ENCODE measurements at places on chromosomes 6 and 20.

- DNase-seq, result no peak
Observed at GRCh38 chr6:2852921-2853322, 11.3 kb upstream of the SERPINB1 start.

- DNase-seq, result no peak
Observed at GRCh38 chr6:38178584-38178886, 359.0 kb downstream of the ZFAND3 start.

DNA sequence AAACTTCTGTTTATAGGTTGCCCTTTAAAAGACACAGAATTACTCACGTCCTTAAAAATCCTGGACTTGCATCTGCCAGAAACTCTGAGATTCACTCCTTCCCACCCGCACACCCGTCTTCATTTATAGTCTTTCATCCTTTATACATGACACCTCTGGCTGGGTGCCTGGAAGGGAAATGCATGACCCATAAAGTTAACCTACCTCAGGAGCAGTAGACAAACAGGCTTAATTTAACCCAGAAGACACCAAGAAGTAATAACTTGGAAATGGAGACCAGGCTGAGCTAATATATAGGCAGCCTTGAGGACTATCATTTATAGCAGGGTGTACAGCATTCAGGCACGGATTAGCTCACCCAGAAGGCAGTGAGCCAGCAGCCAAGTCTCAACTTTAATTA, 429.0 kb upstream of the NRSN1 start:
- DNase-seq, result no peak

DNA sequence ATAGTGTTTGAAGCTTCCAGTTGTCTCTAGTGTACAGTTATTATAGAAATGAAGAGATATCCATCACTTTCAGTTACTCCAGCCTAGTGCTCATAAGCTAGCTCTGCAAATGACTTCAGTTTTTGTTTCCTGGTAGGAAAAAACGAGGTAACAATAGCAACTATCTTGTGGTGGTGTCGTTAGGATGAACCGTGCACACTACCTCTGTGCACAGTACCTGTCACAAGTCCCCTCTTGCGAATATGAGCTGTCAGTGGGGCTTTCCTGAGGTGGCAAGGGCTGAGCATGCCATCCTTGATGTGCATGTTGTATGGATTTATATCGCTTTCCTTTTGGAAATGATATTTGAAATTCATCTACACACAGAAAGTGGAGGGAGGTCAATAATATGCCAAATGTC, 151.8 kb downstream of the ARID1B start:
- no peak for DNase-seq

DNA sequence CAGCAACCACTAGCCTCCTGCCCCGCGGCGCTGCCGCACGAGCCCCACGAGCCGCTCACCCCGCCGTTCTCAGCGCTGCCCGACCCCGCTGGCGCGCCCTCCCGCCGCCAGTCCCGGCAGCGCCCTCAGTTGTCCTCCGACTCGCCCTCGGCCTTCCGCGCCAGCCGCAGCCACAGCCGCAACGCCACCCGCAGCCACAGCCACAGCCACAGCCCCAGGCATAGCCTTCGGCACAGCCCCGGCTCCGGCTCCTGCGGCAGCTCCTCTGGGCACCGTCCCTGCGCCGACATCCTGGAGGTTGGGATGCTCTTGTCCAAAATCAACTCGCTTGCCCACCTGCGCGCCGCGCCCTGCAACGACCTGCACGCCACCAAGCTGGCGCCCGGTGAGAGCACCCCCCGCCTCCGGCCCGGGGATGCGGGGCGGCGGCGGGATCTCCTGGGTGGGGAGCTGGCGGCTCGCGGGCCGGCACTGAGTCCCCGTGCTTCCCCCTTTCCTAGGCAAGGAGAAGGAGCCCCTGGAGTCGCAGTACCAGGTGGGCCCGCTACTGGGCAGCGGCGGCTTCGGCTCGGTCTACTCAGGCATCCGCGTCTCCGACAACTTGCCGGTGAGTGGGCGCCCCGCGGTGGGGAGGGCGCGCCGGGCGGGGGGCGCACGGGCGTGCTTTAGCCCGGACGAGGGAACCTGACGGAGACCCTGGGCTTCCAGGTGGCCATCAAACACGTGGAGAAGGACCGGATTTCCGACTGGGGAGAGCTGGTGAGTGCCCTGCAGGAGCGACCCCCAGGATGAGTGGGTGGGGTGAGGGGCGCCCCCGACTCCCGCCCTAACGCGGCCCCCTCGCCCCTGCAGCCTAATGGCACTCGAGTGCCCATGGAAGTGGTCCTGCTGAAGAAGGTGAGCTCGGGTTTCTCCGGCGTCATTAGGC, 585 bp downstream of the PIM1 start:
- no peak for DNase-seq

- no peak for DNase-seq
Observed at GRCh38 chr6:22468256-22468965, 101.0 kb upstream of the HDGFL1 start.

GRCh38 chr6:45838996-45839395, 176.7 kb downstream of the CLIC5 start:
- DNase-seq, result no peak

DNA sequence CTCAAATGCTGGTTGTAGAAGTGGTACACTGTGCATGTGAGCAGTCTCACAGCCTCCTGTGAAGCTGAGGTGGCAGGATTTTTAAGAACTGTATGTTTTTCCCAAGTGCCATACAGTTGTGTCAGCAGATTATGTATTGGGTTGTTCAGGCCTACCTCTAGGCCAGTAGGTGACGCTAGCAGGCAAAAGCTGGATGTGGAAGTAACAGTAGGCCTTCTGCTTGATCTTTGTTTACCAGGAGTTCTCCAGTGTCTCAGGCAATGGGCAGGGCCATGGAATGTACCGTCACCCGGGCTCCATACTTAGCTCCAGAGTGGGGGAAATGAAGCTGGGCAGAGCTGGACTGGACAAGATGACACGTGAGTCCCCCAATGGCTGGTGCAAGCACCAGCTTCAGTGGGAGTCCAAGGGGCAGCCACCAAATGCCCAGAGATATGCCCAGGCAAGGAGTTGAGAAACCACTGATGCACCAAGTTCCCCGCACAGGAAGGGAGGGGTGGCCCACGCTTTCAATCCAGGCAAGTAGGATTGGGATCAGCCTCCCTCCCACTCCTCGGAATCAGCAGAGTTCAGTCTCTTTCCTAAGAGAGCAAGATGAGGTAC, 289.7 kb downstream of the HTR1B start:
- DNase-seq, result no peak

GRCh38 chr6:37256692-37257319, 766 bp upstream of the TBC1D22B start:
- no peak for DNase-seq

- DNase-seq, result no peak
Observed at GRCh38 chr20:33105316-33105924, 26.0 kb downstream of the BPIFB4 start.

DNA sequence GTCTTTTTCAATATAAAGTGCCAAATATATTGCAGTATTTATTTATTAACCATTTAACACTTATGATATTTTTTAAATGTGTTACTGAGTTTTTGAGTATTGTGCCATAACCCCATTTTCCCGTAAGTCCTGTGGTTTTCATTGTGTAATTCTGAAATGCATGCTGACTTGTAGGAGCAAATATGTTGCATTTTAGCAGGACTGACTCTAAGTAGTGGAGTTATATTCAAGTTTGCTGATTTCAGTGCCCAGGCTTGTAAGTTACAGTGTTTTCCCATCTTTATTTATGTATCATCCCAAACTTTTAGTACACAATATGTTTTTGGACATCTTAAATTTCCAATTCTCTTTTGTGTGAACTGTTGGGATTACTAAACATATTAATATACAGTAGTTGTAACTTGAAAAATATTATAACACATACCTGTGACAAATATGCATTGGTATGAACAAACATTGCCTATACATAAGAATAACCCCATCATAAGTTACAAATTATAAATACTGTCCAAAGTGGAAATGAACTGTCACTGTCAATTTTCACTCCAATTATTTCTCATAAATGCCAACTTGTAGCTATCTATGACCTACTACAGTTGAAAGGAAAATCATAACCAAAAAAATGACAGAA, 179.3 kb upstream of the RUNX2 start:
- no peak for DNase-seq

- DNase-seq, result no peak
Observed at GRCh38 chr20:48164566-48165400, 379.5 kb upstream of the SULF2 start.

DNA sequence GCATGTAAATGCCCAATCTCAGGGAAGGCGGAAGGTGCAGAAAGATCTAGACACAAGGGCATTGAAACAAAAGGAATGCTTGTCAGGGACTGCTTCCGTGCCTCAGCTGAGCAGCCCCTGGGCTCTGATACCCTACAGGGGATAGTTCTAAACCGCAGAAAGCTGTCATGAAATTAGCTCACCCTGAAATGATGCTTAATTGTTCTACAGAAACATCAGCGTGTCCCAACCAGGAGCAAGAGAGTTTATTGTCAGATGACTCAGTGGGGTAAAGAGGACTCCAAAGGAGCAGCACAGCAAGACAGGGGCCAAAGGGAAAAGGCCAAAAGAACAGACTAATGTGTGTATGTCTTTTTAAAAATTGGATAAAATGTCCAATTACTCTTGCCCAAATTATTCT, 258.4 kb upstream of the JARID2 start:
- no peak for DNase-seq

- DNase-seq, result no peak
Observed at GRCh38 chr6:138520463-138520862, 21.2 kb upstream of the NHSL1 start.

DNA sequence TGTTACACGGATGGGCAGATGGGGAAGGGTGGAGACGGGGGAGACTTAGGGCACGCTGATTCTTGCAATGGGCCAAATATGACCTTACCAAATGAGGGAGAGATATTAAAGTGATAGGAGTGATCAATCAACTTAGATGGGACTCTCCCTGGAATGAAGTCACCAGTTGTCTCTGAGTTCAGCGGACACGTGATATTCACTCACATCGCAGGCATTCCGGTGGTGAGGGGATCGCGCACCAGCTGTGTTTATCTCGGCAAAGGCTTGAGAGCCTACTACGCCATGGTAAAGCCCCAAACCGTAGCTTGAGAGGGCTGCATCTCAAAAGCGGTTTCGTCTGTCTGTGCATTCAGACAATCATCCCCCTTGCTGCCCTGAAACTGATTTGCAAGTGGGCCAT, 5.5 kb downstream of the BMP7 start:
- no peak for DNase-seq

DNA sequence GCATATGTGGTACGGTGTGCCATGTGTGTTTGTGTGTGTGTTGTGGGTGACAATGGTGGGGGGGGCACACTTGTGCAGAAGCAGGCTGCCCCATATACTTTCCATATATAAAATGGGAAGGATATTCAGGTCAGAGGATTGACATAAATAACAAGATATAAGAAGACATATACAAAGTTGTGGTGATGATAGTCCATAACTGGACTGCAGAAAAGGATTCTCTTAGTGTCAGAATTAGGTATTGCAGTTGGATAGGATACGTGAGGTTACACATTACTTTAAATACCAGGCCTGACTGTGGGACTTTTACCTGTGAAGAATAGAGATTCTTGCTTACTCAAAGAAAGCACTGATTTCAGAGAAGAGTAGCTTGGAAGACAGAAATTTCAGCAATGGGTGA, 1260.3 kb downstream of the EPHA7 start:
- no peak for DNase-seq

DNA sequence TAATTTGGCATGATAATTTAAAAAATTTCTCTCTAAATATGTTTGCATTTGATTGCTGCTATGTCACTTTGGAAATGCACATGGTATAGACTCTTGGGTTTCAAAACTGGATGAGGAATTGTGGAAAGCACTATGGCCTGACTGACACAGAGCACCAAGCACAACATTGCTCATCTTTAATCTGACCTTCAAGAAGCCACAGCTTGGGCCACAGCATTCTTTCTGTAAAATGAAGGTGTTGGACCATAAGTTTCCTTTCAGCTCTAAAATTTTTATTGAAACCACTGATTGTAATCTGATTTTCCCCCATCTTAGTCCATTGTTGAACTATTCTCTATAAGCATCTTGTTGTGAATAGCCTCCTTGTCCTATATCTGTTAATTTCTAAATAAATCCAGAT, 41.0 kb downstream of the QKI start:
- DNase-seq, result no peak

GRCh38 chr6:111597291-111598086, 8.2 kb downstream of the TRAF3IP2 start:
- DNase-seq, result no peak

DNA sequence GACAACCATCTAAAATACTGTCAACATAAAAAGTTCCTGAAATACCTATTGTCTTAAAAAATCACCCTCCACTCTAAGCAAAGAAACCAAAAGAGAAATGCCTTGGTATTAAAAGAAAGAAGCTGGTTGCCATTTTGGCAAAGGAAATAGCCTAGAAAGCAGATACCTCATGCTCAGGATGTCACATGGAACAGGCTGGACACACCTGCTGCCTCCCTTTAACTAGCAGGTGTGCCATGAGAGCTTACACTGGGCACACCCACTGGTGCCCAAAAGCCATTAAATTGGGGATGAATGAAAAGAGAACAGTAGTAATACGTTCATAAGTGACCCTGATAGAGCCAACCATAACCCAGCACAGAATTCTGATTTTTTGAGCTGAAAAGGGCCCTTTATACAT, 1.5 kb downstream of the SLC23A2 start:
- no peak for DNase-seq

DNA sequence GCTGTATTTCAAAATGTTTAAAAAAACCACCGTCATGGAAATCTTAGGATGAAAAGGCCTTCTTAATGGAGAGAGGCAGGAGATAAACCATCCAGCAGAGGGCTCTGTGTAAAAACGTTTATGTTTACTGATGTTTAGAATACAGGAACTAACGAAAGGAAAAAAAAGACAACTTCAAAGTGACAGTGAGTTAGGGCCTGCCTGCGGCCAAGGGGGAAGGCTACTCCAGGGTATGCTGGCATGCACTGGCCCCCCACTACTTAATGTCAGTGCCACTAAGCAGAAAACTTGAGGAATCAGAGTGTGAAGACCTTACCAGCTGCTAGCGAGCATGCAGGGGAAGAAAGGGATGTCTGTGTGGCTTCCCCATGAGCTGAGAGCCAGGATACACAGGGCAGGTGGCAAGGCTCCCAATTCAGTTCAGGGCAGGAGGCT, 47.7 kb downstream of the AKAP7 start:
- DNase-seq, result no peak

DNA sequence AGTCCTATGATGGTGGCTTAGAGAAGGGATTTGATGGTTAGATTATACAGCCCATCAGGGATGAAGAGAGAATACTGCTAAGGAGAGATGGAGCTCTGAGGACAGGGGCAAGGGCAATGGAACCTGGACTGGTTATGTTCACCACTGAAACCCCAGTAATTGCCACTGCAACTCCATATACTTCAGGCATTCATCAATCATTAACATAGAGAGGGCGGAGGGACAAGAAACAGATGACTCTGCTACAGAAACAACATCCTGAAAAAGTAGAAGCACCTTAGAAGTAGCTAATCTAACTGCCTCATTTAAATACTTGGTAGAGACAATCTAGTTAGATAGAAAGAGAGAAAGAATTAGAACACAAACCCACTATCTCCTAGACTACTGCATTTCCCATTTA, 89.8 kb downstream of the MDN1 start:
- no peak for DNase-seq

- DNase-seq, result no peak
Observed at GRCh38 chr20:10728873-10729670, 55.3 kb upstream of the JAG1 start.
